Stimulated activated CD4-positive, alpha-beta T cell treated with anti-CD3 and anti-CD28 coated beads, Interleukin-15, amount 100 ng/mL, for 24 hours (primary cell): ENCODE measurements at places on chromosomes 12 and 14.

- DNase-seq, result no peak
These were observed 47.9 kb downstream of the WDHD1 start for GRCh38 chr14:54979039-54979438.

DNA sequence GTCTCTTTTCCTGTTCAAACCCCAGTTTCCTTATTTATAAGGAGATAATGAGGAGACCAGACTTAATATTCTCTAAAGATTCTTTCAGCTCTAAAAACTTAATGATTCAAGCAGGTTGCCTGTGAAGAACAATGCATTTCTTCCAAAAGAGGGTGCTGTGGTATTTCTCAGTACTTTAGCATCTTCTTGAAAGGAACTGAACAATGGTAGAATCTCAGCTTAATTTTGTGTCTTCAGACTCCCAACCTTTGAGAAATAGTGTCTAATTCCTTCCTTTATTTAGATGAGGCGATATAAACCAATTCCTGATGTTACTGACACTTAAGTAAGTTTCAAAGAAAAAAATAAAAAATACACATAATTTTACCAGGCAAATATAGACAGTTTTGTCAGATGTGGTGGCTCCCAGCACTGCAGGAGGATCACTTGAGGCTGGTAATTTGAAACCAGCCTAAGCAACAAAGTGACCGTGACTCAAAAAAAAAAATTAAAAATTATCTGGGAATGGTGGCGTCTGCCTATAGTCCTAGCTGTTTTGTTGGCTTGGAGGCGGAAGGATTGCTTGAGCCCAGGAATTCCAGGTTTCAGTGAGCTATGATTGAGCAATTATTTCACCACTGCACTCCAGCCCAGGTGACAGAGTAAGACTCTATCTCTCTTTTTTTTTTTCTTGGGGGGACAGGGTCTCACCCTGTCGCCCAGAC lies 76.9 kb upstream of the PSMA6 start:
- DNase-seq, result no peak

DNA sequence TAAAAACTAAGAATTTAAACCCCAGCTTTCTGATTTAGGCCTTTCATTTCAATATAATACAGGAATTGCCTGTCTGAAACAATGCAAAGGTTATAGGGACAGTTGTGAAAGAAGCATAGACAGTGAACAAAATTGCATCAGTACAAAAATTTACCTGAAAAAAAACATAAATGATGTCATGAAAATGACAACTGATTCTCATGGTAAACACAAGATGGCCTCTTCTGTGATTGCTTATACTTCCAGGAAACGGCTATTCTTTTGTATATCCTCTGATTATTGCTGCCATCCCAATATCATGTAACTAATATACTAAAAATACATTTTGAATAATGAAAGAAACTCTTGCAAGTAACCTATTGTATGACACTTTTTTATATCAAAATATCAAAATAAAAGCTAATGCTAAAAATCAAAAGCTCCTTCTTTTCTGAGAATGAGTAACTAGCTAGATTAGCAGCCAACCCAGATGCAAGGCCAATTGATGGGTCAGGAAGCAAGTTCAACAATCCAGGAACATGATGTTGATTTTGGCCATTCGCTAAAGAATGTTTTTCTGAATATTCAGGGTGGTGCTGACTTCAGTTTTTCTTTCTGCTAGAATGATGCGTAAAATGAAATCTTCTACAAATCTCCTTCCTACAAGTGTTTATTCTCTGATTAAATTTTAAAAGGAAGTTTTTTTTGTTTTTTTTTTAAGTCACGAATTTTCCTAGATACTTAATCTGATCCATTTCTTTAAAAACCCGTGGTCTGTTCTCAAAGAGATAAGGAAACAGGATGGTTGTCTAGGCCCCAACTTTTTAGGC lies 83.6 kb downstream of the ALX1 start:
- no peak for DNase-seq

DNA sequence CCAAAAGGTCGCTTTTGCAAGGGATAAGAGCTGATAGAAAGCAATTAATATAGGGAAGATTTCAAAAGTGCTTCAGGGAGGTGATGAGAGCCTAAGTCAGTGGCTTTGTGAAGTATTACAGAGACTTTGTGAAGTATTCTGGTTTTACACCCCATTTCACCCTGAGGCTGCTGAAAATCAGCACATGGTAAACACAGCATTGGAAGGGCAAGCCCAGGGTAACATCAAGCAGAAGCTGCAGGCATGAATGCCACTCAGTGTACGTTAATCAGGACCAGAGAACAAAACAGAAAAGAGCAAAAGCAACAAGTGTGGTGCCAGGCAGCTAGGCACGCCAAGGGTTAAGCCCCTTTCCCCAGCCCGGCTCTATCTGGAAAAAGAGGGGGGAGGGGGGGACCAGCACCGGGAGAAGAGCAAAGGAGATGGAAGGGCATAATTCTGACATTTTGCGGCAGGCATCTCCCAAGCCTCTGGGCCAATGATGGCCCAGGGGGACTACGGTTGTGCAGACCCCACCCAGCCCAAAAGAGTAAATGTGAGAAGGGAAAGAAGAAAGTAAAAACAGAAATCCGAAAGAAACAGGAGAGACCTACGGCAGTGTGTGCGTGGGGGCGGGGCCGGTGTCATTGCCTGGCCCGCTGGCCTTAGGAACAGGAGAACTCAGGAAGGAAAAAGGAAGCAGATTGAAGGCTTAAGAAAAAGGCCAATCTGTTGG lies 58.9 kb downstream of the DHRS2 start:
- peak; percentile 4 for DNase-seq

- DNase-seq, result no peak
These were observed 3.2 kb downstream of the KRT86 start for GRCh38 chr12:52277486-52278245.

GRCh38 chr12:123071099-123071800 lies 79.6 kb downstream of the PITPNM2 start:
- no peak for DNase-seq

DNA sequence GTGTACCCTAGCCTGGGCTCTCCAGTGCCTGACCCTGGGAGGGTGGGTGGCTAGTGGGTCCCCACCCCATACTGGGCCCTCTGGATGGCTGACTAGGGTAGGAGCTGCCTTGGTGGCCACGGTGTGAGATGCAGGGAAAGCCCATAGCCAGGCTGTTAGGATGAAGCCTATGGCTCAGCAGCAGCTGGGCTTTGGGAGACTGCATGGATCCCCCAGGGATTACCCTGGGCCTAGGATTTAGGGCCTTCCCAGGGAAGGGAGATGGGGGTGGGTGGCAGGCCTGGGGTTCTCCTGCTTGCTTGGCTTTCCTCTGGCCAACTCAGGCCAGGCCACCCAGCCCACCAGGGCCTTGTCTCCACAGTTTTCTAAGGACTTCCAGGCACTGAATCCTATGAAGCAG lies 6.3 kb downstream of the GSTZ1 start:
- DNase-seq, result no peak

DNA sequence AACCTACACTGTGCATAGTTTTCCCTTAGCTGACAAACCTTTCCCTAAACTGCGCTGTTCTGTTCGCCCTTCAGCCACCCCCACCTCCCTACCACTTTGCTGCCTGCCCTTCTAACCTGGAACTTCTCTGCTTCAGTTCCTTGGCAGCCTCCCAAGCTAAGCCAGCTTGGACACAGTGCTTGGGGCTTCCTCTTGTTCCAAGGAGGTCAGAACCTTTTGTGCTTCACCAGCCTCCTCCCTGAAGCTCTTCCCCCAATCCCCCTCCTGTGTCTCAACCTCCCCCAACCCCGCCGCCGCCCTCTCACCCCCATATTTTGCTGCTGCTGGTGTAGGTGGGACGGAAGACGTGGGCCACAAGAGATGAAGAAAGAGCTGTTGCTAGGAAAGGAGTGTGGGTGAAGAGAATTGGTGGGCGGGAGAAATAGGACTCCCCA lies 8.1 kb upstream of the RIC8B start:
- peak; percentile 16 for DNase-seq

DNA sequence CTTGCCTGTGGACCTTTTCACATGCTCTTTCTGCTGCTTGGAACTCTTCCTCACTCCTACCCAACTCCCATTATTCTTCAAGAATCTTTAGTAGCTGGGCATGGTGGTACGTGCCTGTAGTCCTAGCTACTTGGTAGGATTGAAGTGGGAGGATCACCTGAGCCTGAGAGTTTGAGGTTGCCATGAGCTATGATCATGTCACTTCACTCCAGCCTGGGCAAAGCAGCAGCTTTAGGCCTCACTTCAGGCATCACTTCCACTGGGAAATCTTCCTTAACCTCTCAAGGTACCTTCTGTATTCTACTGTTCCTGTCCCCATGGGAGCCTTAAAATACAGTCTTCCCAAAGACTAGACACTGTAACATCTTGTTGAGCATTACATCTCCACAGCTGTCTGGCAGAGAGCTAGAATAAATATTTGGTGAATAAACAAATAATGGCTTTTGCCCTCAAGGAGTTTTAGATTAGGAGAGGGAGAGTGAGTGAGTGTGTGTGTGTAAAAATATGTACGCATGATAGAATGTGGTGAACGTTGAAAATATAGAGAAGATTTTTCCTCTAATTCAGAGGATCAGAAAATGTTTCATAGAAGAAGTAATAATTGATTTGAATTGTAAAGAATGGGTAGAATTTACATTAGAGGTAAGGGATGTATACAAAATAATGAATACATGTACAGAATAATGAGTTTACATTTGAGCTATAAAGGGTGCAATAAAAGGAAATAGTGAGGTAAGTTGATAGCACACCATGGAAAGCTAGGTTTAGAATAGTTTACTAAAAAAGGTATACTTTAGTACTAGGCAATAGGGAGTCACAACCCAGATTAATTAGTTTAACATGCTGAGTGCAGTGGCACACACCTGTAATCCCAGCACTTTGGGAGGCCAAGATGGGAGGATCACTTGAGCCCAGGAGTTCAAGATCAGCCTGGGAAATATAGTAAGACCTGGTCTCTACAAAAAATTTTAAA lies 29.2 kb upstream of the BMAL2 start:
- no peak for DNase-seq

DNA sequence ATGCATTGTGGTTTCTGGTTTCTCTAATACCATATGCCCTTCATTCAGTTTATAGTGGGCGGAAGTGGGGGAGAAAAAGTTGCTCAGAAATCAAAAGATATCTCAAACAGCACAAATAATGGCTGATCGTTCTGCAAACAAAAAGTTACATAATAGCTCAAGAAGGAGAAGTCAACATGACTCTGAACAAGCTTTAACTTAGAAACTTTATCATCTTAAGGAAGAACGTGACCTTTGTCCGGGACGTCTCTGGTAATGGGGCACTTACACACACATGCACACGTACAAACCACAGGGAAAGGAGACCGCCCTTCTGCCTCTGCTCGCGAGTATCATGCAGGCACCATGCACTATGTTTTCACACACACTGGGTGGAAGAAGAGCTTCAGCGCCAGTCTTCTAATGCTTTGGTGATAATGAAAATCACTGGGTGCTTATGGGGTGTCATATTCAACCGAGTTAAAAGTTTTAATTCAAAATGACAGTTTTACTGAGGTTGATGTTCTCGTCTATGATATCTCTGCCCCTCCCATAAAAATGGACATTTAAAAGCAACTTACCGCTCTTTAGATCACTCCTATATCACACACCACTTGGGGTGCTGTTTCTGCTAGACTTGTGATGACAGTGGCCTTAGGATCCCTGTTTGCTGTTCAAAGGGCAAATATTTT lies 4.7 kb downstream of the FOS start:
- DNase-seq, result no peak

- no peak for DNase-seq
These were observed 90.0 kb upstream of the SLC38A4 start for GRCh38 chr12:46915836-46916235.
